ENCODE measurements at places on chromosomes 11 and 22.

- peaks cover 2% of the 10 kb centered on the region for H3K27me3 ChIP-seq
- H3K27ac ChIP-seq, result no peak overlapping the region
- no peaks in the 10 kb centered on the region for H3K36me3 ChIP-seq
- H3K4me3 ChIP-seq, result no peak overlapping the region
Measured at GRCh38 chr11:57972013-57972367, 51.7 kb upstream of the OR9Q1 start.

- no peaks in the 10 kb centered on the region for H3K4me1 ChIP-seq
- H3K4me3 ChIP-seq, result no peak overlapping the region
- no peak overlapping the region for H3K27ac ChIP-seq
- H3K36me3 ChIP-seq, result no peaks in the 10 kb centered on the region
- no peak for DNase-seq
Measured at GRCh38 chr11:5007561-5007960, 12.9 kb downstream of the OR51L1 start.

DNA sequence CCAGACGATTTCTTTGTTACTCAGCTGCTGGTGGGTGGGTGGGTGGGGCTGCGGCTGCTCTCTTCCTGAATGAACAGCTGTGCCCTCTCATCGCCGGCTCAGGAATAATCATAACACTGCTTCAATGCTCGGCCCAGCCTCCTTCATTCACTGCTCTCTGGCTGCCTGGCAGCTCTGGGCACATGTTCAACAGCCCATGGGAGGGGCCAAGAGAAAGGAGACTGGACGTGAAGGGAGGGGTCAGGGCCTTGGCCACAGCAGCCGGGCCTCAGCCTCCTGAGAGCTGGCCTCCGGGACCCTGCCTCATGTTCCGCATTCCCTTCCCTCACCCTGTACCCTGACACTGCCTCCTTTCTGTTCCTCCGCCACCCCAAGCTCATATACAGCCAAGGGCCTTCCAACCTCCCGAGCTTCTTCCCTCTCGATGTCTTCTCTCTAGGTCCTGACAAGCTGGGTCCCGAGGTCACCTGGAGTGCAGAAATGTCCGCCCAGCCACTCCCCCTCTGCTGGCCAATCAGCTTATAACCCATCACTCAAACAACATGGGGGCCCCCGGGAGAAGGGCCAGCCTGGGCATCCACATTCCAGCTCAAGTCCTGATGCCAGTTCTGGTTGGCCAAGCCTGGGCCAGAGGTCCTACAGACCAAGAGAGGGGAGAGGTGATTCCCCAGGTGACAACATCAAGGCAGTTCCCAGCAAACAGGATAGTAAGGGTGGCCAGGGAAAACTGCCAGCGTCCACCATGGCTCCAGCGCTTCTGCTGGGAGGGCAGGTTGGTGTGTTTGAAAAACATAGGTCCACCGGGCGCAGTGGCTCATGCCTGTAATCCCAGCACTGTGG is 3.2 kb upstream of the CSDC2 start:
- H3K27me3 ChIP-seq, result peaks cover 73% of the 10 kb centered on the region
- H3K27ac ChIP-seq, result no peak overlapping the region
- no peaks in the 10 kb centered on the region for H3K36me3 ChIP-seq

DNA sequence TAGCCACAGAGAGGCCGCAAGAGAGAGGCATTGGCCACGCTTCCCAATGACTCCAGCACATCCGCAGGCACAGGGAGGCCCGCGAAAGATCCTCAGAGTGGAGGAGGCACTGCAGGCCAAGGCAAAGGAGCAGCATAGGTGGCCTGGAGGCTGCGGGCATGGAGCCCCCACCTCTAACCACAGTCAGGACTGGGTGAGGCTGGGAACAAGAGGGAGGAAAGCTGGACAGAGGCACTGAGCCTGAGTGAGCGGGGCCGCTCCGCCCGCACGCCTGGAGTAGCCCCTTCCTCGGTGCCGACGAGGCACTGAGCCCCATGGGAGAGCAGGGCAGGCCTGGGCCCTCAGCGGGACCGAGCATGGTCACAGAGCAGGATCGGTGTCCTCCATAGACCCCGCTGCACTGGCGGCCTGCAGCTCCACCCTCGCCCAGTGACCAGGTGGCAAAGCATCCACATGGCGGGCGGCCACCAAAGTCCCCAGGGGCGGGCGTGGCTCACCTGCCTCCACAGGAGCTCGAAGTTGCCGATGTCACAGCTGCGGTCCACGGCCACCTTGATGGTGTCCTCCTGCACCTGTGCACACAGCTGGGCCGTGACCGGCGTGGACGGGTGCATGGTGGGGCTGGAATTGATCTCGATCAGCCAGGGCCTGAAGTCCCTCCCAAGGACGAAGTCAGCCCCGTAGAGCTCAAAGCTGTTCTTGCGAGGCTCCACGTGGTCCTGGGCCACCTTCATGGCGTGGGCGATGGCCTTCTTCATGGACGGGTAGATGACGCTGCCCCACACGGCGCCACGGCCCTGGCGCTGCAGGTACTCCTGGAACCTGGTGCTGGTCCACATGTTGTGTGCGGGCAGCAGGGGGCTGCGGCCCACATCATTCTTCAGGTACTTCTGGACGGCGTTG is 18.9 kb upstream of the IL17REL start:
- H3K4me1 ChIP-seq, result peaks cover 37% of the 10 kb centered on the region
- DNase-seq, result no peak
- no peaks in the 10 kb centered on the region for H3K36me3 ChIP-seq
- H3K27me3 ChIP-seq, result no peaks in the 10 kb centered on the region
- no peak overlapping the region for H3K27ac ChIP-seq
- no peak overlapping the region for H3K4me3 ChIP-seq

- H3K4me1 ChIP-seq, result no peaks in the 10 kb centered on the region
- H3K4me3 ChIP-seq, result no peak overlapping the region
- H3K27ac ChIP-seq, result no peak overlapping the region
Measured at GRCh38 chr22:43667656-43668055, 144.4 kb downstream of the EFCAB6 start.

DNA sequence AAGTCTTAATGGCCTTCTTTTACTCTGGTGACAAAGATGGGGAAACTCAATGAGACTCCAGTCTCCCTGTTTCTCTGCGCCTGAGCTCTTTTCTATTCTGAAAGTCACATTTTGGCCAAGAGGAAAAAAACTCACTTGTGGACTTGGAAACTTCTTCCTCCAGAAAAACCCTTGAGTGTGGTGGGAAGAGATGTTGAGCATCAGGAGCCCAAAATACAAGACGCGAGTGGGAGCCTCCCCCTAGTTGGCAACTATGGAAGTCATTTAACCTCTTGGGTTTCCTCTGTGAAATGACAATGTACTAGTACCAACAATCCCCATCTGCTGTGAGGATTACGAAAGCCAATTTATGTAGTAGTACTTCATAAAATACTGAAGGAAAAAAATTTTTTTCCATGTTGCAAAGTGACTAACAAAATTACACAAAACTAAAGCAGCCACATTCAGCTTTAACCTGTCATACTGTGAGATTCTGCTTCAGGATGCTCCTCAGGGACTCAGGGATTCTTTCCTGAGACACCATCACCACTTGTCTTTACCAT is 524 bp upstream of the SLC25A17 start:
- no peak for DNase-seq
- no peaks in the 10 kb centered on the region for H3K27me3 ChIP-seq

DNA sequence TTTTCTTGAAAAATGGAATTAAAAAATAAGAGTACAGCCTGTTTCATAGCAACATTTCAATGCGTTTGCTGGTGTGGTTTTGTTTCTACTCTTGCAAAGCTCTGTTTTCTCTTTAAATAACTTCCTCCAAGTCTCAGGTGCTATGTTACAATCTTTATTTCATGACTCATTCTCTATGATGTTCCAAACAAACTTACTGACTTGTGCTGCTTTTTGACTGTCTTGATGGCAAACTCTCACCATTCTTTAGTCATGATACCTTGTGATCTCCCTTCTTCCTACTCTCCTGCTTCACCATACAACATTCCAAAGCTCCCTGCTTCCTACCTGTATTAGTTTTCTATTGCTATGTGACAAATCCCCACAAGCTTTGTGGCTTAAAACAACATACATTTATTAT is 166.1 kb downstream of the C11orf91 start:
- H3K27ac ChIP-seq, result no peak overlapping the region
- H3K27me3 ChIP-seq, result no peaks in the 10 kb centered on the region
- DNase-seq, result no peak
- H3K4me3 ChIP-seq, result no peak overlapping the region

DNA sequence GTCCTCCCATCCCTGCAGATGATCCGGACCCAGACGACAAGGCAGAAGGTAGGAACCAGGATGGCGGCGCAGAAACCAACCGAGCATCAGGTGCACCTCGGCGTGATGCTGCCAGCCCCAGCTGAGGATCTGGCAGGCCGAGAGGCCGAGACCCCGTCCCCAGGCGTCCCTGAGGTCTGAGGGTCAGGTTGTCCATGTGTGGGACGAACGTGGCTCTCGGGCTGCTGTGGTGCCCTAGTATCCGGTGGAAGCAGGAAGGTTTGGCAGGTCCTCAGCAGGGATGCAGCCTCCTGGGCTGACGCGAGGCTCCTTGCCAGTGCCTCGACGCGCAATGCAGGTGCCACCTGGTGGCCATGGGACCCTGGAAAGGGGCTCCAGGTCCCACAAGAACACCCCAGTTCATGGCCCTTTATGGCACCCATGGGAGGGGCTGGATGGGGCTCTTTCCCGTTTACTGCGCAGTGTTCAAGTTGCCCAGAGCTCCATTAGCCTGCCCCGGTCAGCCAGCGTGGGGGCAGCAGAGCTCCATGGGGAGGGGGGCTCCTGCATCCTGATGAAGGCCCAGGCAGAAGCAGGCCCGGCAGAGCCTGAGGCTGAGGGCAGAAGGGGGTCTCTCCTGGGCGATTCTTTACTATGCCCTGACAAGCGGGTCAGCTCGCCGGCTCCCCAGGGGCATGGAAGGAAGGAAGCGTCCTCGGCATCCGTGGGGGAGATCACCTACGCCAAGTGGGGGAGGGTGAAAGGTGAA is 129.9 kb downstream of the CTTN start:
- H3K27ac ChIP-seq, result no peak overlapping the region
- no peaks in the 10 kb centered on the region for H3K36me3 ChIP-seq
- H3K27me3 ChIP-seq, result peaks cover 41% of the 10 kb centered on the region

Data from T-cell (primary cell).